NCI-H1092 treated with DMSO at 0.1 percent for 48 hours (cell line): ENCODE measurements at places on chromosomes 3 and 15.

DNA sequence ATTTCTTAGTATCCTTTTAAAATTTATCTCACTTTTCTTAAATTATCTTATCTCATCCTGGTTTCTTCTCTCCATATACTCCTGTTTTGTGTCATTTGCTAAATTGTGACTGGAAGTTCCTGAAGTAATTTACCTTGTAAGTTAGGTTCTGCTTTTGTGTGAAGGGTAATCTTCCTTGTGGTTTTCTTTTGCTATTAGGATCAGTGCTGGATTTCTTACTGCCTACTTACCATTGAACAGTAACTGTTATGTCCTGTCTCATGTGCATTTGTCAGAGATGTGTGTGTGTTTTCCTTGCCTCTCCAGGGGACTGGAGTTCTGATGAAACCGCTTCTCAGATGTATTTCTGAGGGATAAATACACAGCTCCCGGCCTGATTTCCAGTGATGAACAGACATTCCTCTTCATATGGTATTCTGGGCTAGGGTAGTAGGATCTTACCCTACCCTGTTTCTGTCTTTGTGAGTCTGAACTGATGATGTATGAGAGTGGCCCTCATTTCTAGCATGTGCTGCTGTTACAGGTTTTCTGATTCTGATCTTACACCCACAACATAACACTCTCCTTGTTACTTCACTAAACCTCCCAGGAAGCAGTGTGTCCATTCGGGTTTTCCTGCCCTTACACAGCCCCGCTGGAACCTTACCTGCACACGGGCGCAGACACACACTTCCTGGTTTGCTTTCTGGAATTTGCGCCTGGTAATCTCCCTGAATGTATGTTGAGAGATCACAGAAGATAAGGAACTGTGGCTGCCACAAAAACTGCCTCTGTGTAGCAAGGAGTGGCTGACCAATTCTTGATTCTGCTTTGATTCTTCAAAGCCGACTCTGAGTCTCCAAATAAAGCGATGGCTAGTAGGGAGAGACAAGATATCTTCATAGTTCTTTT is 14.7 kb downstream of the PAK2 start:
- no peak for DNase-seq

GRCh38 chr15:68303134-68303533 is 25.6 kb downstream of the FEM1B start:
- no peak for DNase-seq

- no peak for DNase-seq
Measured at GRCh38 chr3:70943886-70944285, 631.4 kb upstream of the MDFIC2 start.

DNA sequence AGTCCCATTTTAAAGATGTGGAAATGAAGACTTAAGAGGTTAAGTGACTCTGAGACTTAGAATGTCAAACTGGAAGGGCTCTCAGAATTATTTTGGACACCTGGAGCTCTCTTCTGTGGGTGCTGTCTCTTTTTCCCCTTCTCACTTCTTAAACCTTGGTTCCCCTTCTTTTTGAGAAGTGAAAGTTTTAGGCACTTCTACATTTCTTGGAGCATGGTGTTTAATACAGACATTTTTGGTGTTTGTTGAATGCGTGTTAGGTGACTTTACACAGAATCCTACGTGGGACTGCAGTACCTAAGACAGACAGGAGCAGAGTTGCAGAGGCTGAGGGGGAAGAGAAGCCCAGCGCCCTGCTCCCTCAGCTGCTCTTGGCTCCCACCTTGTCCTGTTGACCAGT is 133.3 kb downstream of the MDFIC2 start:
- DNase-seq, result no peak

GRCh38 chr3:178043084-178043483 is 493.2 kb upstream of the KCNMB2 start:
- no peak for DNase-seq

DNA sequence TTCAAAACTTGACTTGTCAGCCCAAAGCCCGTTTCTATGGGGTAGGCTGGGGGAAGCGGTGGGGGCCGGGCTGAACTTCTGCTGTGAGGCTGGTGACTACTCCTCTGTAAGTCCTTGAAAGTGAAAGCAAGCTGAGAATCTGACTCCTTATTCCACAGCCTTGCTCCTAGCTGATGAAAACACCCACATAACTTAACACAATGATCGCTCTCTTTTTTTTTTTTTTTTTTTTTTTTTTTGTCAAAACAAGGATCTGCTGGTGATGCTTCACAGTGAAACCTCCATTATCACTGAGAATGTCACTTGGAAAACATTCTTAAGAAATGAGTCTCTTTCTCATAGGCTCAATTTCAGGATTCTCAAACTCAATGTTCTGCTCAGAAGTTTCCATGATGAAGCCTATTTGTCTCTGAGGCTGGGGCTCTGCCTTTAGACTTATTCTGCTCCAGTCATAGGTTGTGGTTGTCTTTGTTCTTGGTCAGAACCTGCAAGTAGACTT is 31.4 kb upstream of the TKT start:
- no peak for DNase-seq

GRCh38 chr3:151318313-151318712 is 1.7 kb upstream of the GPR87 start:
- DNase-seq, result no peak

DNA sequence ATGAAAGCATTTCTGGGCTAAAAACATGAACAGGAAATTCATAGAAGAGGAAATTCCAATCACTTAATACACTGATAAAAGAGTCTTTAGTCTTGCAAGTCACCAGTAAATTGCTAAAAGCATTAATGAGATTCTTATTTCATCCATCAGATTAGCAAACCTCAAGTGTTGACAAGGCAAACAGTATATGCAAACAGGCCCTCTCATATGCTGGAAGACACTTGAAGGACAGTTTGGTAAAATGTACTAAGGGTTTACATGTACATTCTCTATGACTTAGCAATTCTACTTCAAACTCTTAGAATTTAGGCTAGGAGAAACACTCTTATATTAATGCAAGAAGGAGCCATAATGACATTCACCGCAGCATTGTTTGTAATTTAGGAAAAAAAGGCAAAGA is 586.1 kb upstream of the GBE1 start:
- DNase-seq, result no peak

GRCh38 chr3:129346695-129347457 is 68.2 kb downstream of the HMCES start:
- DNase-seq, result no peak

DNA sequence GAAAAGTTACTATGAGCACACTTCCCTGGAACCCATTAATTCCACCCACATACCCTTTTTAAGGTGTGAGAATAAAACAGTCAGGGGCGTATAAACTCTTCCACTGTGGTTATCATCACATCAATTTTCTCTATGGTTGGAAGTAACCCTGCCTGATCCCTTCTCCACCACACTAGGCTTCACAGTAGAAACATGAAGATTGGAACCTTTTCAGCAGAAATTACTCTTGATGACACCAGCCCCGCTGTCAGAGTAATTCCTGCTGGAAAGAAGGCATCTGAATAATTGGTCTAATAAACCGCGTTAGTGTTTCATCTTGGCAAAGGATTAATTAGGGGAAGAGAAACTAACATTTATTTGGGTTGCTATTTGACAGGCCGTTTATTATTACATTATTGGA is 278.4 kb downstream of the MFSD1 start:
- DNase-seq, result no peak

- no peak for DNase-seq
Measured at GRCh38 chr15:73952171-73952912, 26.1 kb downstream of the LOXL1 start.

DNA sequence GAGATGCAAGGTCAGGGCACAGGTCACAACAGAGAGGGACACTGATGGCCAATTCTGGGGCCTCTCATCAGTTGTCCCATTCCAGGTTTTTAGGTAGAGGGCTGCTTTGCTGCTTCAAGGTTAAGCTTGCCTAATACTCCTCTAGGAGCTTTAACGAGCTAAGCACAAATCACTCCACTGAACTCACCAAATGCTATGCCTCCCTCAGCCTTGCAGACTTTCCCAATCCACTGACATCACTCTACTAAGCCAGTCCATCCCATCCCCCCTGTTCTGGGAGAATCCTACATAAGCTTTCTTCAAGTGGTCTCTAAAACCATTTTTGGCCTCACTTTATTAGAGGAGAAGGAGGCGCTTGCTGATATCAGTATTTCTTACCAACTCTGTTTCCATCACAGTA is 24.8 kb upstream of the PDCD6IP start:
- DNase-seq, result no peak
